ENCODE measurements at places on chromosomes 16 and 17.

DNA sequence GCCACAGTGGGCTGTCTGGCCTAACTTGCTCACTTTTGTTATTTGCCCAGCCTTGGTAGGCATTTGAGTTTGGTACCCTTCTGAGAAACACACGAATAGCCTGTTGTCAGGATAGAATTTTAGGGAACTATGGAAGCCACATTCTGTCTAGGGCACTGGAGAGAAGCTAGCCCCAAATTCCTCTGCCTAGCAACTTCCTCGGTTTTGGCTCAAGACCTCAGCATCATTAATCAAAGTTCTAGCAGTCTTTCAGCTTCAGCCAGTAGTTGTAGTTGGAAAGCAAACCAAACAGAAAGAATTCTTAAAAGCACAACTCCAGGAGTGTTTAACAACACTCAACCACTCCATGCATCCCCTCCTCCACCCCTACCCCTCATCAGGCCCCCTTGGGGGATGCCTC, 572.1 kb upstream of the PSMD7 start:
- no peak for DNase-seq

DNA sequence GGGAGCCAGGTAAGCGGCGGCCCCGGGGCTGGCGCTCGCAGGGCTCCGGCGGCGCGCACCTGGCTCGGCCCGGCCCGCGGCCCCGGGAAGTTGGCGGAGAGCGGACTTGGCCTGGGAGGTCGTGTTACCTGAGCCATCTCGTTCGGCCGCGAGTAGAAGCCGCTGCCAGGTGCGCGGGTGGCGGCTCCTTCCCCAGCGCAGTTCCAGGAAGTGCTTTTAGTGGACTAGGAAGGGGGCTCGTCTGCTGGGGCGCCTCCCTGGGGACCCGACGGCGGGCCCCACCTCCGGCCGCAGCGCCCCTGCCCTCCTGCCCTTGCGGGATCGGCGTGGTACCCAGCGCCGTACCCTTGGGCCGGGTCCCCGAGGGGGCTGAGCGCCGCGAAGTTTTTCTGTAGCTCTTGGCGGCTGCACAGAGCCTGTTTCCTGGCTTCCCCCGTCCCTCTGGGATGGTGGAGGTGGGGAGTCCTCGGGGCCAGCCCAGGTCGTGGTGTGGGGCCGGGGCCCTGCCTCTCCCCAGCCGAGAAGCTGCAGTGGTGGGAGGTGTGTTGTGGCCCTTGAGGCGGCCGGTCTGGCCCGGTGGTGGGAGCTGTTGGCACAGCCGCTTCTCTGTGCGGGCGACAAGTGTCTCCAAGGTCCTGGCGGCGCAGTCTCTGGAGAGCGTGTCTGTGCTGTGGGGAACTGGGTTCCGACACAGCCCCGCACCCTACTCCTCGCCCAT, 96.9 kb downstream of the RAB11FIP4 start:
- no peak for DNase-seq

DNA sequence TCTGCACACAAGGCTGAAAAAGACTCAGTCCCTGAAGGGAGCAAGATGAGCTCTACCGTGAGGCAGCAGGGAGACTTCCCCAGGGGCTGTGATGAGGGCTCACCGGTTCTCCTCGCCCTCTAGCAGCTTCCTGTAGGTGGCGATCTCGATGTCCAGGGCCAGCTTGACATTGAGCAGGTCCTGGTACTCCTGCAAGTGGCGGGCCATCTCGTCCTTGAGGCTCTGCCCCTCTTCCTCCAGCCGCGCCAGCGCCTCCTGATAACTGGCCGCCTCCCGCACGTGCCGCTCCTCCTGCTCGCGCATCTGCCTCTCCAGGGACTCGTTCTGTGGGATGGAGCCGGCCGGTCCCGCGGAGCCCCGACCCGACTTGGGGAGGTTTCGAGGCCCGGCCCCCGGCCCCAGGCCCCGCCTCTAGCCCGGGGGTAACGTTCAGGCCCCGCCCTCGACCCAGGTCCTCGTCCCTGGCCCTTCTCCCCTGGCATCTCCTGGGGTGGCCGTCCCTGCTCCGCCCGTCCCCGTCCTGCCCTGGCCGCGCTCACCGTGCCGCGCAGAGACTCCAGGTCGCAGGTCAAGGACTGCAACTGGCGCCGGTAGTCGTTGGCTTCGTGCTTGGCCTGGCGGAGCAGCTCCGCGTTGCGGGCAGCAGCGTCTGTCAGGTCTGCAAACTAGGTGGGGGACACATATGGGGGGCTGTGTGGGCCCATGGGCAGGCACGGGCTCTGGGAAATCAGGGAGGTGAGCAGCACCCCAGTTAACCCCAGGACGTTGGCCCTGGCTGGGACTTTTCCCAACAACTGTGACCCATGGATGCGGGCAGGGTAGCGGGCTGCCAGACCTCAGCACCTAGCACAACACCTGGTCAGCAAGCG, 3.9 kb downstream of the GFAP start:
- DNase-seq: peak; percentile 56

DNA sequence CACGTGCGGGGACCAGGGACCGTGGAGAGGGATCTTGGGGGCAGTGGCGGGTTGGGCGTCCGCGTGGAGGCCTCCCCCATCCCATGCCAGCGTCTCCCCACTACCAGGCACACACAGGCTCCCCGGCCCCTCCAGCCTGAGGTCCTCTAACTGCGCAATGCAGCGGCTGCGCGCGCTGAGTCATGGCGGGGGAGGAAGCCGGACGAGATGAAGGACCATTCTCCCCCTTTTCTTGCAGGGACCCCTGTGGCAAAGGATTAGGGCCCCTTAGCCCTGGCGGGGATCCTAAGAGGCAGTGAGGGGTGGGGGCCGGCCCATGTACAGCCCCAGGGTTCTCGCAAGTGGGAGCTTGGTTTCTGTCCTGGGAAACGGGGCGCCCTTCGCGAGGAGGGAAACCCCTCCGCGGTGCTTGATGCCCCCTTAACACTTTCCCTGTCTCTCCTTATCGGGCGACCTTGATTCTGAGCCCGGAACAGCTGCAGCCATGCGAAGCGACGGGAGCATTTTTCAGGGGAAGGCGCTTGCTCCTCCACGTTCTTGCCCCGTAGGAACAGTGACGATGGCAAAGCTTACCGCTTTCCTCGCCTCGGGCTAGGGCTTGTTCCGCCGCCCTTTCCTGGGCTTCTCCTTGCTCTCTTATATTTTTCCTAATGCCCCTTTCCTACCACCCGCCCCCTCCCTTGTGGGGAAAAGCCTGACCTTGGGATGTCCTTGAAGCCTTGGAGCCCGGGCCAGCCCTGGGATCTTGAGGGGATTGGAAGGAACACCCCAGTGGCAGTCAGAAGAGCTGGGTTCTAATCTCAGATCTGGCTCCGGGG, 592 bp downstream of the ALDOA start:
- DNase-seq: no peak

GRCh38 chr16:14007450-14007849, 63.7 kb upstream of the MRTFB start:
- no peak for DNase-seq

DNA sequence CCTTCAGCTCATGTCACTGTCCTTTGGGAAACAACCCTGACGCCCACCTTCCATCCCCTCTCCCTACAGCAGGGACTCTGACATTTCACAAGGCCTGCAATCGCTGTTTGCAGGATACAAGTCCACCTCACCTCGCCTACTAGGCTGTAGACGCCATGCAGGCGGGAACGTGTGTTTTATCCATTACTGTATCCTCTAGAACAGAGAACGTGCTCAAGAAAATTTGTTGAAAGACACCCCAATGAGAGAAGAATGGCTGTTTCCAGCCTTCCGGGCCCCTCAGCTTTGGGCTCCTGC, 1.5 kb upstream of the TTYH2 start:
- DNase-seq: no peak

DNA sequence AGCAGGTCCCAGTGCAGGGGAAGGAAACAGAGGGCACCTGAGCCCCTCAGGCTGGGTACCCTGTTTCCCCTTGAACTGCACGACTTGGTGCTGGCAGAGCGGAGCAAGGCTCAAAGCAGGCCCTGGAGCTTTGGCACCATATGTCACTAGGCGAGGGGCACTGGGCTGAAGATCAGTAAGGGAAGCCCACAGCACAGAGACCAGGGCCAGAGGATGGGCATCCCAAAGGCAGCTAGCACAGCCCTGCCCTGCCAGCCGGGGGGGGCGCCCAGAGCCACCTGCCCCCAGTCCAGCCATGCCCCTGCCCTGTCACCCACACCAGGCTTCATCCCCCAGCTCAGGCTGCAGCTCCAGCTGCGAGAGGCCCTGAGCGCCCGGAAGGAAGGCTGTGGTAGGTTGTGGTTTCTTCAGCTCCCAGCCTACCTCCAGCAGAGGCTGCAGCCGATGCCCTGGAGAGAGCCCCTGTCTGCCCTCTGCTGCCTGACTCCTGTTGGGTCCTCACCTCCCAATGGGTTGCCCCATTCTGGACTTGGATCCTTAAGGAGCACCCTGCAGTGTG, 10.9 kb downstream of the NHERF1 start:
- DNase-seq: peak; percentile 68

DNA sequence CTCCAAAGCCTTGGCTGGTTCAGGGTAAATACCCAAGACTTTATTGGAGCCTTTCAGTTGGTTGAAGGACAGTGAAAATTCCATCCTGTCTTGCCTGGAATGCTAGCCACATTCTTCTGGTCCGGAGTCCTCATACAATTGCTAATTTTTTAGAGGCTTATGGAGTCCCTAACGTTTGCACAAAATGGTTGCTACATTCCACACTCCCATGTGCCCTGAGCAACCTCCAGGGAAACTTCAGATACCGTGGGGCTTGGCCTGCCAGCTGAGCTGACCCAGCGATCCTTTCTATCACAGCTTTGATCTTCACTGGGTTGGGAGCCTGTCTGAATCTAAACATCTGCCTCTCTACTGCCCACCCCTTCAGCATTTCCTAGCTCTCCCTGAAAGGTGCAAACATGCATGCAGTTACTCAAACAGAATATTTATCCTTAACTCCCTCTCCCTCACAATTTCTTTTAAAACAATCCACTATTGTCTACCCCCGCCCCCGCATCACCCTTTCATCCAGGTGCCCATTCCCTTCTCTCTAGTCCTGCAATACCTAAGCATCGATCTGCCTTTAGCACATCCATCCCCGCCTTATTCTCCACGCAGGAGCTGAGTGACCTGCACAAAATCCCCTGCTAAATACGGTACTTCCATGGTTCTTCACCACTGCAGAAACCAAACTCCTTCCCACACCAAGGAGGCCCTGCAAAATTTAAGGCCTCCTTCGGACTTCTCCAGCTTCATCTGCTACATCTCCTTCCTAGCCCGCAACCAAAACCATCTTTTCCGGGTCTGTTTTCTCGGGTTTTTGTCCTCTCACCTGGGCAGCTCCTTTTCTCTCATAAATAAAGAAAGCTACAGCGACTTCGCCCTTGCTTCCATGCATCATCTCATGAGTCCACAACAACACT, 810 bp upstream of the GAN start:
- no peak for DNase-seq

DNA sequence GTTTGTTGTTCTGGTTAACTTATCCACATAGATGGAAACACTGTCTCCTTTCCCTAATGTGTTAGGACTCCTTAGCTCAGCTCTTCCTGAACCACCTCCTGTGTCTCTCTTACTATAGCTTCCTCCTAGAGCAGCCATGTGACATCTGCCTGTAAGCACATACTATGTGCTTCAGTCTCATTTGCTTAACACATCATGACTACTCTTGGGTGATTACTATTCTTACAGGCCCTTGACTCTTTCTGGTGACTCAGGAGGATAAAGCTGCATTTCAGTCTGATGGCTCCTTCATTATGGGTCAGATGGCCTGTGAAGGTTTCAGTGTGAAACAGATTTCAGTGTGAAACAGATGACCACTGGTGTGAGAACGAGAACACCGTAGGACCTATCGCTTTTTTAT, 320 bp upstream of the KRTAP4-2 start:
- no peak for DNase-seq

- DNase-seq: no peak
These were observed 162.8 kb downstream of the IRX3 start for GRCh38 chr16:54123766-54124165.

DNA sequence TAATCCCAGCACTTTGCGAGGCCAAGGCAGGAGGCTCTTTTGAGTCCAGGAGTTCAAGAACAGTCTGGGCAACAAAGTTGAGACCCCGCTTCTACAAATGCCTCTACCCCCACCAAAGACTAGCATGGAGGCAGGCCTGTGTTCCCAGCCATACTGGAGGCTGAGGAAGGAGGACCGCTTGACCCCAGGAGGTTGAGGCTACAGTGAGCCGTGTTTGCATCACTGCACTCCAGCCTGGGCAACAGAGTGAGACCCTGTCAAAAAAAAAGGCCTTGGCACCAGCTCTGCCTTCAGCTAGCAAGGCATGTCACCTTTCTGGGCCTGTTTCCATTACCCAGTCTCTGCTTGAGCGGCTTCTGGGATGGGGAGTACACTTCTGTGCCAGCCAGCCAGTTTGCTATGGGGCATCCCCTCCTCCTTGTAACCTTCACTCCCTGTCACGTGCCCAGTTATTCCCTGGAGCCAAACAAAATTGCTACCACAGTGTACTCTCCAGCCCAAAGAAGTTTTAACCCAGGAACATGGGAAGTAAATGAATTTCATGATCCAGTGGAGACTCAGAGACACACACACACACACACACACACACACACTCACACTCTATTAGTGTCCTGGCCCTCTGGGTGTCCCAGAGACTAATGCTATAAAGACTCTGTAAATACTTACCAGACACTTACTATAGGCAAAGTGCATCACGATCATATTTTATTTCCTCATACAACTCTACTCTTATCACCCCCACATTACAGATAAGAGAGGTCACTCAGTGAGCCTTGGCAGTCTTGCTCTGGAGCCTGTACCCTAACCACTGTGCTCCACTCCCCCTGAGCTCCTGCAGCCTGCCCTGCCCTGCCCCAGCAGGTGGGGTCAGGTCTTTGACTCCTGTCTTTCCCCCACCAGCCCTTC, 2.5 kb downstream of the CISD3 start:
- no peak for DNase-seq

DNA sequence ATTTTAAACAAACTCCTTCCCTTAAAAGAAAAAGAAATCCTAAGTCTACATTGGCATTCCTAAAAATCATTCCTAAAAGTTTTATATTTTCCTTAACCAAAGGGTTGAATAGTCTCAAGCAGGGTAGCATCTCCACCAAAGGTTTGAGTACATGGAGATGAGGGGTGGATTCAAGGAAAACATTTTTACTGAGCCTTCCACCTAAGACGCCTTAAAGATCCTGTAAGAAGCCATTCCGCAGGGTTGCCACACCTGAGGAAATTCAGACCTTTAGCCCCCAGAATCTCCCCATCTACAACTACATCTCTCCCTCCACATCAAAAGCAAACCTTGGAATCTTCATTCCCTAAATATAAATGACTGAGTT, 7.7 kb upstream of the AKTIP start:
- no peak for DNase-seq

GRCh38 chr17:58686980-58687379, 4.9 kb downstream of the TEX14 start:
- no peak for DNase-seq

DNA sequence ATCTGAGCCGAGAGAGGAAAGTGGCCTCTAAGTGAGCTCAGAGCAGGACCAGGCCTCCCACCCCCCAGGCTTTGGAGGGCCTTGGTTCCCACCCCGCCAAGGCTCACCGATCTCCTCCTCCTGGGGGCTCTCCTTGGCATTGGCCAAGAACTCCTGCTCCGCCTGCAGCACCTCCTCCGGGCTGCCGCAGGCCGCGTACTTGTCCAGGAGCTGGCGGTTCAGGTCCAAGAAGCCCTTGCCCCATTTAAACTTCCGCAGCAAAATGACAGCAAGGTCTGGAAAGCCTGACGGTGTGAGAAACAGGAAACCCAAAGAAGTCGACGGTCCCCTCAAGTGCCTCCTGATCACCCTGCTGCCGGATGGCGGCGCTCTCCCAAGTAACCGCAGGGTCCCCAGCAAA, 1.7 kb downstream of the TSR3 start:
- DNase-seq: no peak

- DNase-seq: no peak
These were observed 7.6 kb upstream of the GFAP start for GRCh38 chr17:44922746-44923470.

Measured in T-helper 2 cell (primary cell).